ENCODE measurements at places on chromosomes 6 and 20.

DNA sequence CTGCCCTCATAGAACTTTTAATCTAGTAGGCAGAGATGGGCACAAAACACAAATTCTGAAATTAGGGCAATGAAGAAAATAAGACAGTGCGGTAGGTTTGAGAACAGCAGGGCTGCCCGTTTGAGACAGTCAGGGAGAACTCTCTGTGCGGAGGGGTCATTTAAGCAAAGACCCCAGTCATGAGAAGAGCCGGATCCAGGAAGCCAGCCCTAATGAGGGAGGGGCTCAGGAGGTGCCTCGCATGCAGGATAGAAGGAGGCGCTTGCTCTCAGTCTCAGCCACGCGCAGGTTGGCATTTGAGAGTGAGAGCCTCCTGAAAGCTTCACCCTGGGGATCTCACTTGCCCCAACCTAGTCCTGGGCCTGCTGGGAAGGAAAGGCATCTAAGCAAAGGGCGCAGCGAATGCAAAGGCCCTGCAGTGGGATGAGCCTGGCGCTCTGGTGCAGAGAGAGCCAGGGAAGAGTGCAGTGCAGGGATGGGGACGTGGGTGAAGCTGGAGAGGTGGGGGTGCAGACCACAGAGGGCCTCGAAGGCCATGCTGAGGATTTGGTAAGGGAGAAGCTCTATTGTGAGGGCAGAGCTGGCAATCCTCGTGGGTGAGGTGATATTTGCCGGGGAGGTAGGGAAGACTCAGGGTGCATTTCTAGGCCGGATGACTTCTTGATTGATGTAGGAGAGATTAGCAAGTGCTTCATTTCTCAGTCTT lies 130.0 kb upstream of the PTPN1 start:
- DNase-seq: no peak

GRCh38 chr6:52176550-52176949 lies 9.6 kb upstream of the IL17A start:
- no peak for DNase-seq

DNA sequence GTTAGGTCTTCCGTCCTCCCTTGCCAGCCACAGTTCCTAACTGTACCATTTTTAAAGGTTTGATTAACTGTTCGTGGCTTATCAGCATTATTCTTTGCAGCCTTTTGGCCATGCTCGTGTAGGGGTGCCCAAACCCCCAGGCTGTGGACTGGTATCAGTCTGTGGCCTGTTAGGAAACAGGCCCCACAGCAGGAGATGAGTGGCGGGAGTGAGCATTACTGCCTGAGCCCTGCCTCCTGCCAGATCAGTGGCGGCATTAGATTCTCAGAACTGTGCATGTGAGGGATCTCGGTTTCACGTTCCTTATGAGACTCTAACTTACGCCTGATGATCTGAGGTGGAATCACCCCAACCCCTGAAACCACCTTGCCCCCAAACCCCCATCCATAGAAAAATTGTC lies 79.3 kb downstream of the TBC1D7 start:
- no peak for DNase-seq

DNA sequence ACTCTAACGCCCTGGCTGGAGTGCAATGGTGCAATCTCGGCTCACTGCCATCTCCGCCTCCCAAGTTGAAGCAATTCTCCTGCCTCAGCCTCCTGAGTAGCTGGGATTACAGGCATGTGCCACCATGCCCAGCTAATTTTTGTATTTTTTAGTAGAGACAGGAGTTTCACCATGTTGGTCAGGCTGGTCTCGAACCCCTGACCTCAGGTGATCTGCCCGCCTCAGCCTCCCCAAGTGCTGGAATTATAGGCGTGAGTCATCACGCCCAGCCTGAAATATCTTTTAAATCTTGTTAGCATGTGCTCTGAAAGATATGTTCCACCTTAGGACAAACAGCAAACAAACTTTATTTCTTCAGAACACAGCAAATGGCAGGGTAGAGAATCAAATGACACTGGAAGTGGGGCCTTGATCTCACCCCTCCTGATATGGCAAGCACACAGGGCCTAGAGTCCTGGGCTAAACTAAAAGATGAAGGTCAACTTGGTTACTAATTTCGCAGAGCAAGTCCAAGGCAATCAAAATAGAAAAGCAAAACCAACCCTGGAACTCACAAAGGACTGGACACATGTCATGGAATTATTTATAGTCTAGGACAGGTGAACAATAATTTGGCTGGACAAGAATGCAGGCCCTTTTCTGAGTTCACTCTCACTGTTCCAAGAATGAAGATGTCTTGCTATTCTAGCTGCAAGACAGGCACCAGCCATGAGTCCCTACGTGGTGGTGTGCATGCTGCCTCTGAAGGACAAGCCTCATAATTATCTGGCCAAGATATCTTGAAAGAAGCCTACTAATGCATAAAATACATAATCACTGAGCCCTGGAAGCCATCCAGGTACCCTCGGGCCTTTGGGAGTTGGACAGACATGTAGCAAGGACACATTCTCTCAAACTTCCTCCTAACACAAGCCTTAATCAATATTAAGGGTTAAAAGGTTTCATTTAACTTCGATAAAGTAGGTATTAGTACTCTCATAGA lies 35.6 kb downstream of the B4GALT5 start:
- no peak for DNase-seq

DNA sequence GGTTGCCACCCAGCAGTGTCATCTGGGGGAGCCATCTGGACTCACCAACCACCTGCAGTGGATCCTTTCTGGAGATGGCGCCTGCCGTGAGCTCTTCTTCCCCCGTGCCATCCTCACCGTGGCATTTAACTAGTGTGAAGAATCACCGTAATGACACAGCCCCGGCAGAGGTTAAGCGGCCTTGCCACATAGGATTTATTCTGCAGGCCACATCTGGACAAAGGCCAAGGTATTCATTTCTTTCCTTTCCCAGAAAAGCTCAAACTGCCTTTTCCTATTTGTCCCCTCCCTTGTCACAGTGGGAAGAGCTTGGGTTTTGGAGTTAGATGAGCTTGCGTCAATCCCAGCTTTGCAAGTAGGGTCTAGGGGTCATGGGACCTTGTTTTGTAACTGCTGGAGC lies 88.4 kb downstream of the PXDC1 start:
- DNase-seq: no peak

DNA sequence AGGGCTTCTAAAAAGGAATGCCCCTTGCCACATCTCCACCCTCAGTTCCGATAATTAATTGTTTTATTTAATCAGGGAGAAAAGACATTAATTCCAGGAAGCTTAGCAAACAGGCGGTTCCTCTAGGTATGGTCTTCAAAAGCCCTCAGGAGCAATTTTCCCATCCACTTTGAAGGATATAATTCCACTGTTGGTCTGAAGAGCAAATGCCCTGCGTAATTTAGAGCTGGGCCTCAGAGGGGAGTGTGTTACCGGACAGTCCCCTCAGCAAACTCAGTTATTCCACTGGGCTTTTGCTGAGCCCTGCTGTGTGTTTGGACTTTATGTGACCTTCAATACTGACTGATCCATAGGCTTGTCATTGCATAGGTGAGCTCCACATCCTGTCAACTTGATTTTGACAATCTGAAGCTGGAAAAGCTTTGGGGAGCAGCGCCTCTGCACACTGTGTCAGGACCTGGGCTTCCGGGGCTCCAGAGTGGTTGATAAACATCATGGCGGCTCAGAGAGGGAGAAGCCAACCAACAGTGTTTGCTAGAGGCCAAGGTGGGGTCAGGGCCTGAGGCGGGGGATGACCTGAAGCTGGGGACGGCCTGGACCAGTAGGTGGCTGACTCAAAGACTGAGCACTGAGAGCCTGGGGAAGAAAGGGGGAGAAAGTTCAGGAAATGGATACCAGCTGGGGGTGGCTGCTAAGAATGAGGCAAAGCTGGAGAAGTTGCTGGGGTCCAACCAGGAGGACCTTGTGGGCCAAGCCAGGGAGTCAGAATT lies 43.5 kb downstream of the PPP1R14C start:
- no peak for DNase-seq

GRCh38 chr6:50862176-50862575 lies 43.5 kb downstream of the TFAP2B start:
- DNase-seq: no peak

GRCh38 chr6:10403385-10404106 lies 11.3 kb downstream of the TFAP2A start:
- no peak for DNase-seq

- no peak for DNase-seq
Measured at GRCh38 chr6:168925671-168926070, 328.0 kb downstream of the THBS2 start.

DNA sequence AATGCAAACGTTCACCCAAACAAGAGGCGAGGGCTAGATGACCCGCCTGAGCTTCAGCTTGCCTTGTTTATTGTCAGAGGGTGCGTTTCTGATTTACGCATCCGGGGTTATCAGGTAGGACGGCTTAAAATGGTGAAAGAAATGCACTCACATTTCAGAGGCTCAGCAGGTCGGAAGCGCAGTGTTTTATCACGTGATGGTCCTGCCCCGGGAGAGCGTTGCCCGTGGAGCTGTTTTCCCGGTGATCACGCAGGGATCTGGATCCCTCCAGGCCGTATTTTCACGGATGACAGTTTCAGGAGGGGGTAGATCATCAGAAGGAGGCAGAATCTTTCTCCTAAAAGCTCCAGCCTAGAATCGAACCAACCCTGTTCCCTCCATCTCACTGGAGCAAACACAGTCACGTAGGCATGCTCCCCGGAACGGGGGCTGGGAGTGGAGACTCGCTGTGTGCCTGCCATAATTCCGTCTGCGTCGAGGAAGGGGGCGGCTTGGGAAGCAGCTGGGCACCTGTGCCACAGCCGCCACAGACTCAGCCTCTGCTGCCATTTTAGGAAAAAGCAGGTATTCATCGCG lies 121.7 kb downstream of the SMOC2 start:
- DNase-seq: no peak

GRCh38 chr20:51596668-51597388 lies 54.3 kb upstream of the NFATC2 start:
- no peak for DNase-seq

- no peak for DNase-seq
Measured at GRCh38 chr6:133796235-133796634, 92.7 kb upstream of the TCF21 start.

- no peak for DNase-seq
Measured at GRCh38 chr20:46670585-46671584, 18.4 kb downstream of the TP53RK start.

GRCh38 chr6:147820520-147820919 lies 312.0 kb downstream of the SAMD5 start:
- no peak for DNase-seq

- DNase-seq: no peak
Measured at GRCh38 chr6:105560611-105561066, 157.8 kb upstream of the PREP start.

DNA sequence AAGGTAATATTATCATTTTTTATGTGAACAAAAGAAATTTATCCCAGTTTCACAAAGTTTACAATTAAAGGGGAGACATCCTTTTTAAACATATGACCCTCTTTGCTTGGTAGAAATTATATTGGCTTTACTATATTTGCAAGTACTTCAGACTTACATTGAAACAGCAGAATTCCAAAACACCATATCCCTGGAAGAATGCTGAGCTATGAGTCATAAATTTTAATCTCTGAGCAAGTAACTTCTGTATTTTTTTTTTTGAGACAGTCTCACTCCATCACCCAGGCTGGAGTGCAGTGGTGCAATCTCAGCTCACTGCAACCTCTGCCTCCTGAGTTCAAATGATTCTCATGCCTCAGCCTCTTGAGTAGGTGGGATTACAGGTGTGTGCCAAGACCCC lies 240.4 kb downstream of the TBC1D32 start:
- no peak for DNase-seq

- no peak for DNase-seq
Measured at GRCh38 chr6:32718879-32719278, 22.3 kb upstream of the HLA-DQA2 start.

- DNase-seq: no peak
Measured at GRCh38 chr6:2385471-2385983, 140.1 kb upstream of the GMDS start.

DNA sequence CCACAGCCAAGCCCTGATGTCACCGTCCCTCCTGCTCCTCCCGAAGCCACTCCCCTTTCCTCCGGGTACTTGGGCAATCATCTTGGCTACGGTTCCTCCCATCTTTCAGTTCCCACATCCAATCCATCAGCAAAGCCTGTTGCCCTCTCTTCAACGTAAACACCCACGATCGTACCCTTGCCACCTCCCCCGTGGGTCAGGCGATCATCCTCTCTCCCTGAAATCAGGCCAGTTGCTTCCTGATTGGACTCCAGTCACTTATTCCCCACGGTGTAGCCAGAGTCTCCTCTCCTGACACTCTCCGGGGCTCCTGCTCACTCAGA lies 44.5 kb downstream of the SULF2 start:
- DNase-seq: no peak

- no peak for DNase-seq
Measured at GRCh38 chr20:35145141-35145564, 2.0 kb downstream of the EDEM2 start.

DNA sequence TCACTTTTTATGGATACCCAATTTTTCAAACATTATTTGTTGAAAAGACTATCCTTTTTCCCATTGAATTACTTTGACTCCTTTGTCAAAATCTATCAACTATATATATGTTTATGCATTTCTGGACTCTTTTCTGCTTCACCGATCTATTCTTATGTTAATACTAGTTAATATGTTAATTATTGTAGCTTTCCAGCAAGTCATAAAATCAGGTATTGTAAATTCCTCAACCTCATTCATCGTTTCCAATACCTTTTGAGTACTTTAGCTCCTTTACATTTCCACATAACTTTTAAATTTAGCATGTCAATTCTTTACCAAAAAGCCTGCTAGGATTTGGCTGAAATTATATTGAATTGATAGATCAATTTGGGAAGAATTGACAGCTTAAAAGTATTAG lies 407.3 kb downstream of the ARHGAP18 start:
- no peak for DNase-seq

DNA sequence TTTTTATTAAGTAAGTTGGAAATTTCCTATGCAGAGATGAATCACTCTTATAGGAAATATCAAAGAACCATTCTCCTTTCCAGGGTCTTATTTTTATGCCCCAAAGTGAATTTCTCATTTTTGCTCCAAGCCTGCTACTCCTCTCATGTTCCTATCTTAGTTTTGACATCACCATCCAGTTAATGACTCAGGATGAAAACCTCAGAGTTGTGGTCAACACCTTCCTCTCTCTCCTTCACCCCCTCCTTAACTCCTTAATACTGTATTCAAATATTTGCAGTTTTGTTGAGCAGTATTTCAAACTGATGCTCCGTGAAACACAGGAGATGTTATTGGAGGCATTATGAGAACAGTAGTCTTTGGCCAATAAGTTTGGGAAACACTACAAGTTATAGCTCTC lies 64.1 kb downstream of the NRN1 start:
- no peak for DNase-seq

GRCh38 chr6:132763269-132763668 lies 5.6 kb upstream of the VNN2 start:
- no peak for DNase-seq

DNA sequence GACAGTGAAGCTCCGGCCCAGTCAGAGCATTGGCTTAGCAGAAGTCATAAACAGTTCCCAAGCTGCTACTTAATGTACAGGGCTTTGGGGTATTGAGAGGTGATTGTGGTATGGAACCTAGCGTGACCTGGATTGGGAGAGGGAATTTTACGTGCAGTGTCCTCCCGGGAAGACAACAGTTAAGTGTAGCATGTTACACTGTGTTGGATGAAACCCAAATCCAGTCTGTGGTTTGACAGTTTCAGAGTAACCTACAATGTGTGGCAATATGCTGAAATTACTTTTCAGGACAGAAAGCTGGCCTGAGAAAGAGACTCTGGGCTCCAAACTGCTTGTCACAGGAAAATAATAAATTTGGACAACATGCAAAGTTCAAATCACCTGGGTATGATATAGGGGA lies 28.1 kb upstream of the RALGAPA2 start:
- no peak for DNase-seq

GRCh38 chr20:53282217-53282955 lies 310.2 kb downstream of the TSHZ2 start:
- no peak for DNase-seq

GRCh38 chr6:45000833-45001232 lies 327.3 kb upstream of the RUNX2 start:
- DNase-seq: no peak

All from stimulated activated CD8-positive, alpha-beta memory T cell treated with anti-CD3 and anti-CD28 coated beads, Interleukin-15, amount 100 ng/mL, for 1 hour (primary cell).